ENCODE measurements at places on chromosomes 3 and 15.

- no peak for DNase-seq
Measured at GRCh38 chr3:187919544-187919943, 174.3 kb upstream of the BCL6 start.

GRCh38 chr3:66423791-66424190 lies 77.0 kb downstream of the LRIG1 start:
- DNase-seq: peak; percentile 82

- no peak for DNase-seq
Measured at GRCh38 chr3:45719655-45720487, 30.7 kb downstream of the SACM1L start.

DNA sequence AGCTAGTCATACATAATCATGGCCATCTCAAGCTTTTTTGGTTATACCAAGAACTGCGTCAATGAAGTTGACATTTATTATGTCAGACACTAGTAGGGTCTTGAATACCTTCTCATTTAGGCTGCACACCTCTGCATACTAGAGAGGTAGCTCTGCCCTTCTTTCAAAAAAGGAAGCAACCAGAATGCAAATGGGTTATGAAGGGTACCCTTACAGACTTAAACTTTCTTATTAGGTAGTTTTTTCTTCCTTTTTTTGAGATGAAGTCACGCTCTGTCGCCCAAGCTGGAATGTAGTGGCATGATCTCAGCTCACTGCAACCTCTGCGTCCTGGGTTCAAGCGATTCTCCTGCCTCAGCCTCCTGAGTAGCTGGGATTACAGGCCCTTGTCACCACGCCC lies 3.3 kb downstream of the PCNP start:
- no peak for DNase-seq

DNA sequence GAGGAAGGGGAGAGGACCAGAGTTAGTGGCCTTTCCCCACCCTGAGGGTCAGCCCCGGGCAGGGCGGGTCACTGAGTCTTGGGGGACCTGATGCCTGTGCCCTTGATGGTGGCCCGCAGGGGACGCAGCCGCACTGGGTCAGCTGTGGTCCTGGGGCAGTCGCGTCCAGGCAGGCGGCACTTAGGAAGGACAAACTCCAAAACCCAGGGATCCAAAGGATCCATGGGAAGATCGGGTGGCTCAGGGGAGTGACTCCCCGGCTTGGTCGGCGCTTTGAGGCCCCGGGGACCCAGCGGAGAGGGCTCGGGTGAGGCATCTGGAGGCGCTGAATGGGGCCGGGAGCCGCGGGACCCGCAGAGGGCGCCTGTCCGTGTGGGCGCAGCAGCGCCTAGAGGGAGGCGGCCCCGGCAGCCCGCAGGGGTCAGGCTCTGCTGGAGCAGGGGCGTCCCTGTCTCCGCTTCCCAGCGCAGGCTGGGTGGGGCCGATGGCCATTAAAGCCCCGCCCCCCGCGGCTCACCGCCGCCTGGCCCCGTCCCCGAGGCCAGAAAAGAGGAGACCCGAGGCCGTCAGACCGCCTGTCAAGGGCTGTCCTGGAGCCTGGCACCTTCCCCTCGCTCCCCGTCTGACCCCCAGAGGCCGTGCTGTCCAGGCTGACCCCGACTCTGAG lies 17.5 kb downstream of the CIDEC start:
- peak; percentile 65 for DNase-seq

DNA sequence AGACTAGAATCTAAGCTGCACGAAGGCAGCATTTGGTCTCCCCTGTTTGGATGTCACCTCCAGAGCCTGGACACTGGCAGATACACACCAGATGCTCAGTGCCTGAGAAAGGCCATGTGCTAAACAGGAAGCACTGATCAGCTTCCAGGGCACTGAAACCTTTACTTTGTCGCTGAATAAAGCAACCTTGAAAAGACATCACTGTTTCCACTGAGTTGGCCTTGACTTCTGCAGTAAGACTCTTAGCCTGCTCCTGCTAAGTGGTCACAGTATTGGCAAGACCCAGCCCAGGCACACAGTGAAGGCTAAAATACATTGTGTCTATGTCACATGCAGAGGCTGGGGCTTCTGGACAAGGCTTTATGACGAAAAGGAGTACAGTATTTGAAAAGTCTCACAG lies 104.3 kb upstream of the ICE2 start:
- DNase-seq: no peak

DNA sequence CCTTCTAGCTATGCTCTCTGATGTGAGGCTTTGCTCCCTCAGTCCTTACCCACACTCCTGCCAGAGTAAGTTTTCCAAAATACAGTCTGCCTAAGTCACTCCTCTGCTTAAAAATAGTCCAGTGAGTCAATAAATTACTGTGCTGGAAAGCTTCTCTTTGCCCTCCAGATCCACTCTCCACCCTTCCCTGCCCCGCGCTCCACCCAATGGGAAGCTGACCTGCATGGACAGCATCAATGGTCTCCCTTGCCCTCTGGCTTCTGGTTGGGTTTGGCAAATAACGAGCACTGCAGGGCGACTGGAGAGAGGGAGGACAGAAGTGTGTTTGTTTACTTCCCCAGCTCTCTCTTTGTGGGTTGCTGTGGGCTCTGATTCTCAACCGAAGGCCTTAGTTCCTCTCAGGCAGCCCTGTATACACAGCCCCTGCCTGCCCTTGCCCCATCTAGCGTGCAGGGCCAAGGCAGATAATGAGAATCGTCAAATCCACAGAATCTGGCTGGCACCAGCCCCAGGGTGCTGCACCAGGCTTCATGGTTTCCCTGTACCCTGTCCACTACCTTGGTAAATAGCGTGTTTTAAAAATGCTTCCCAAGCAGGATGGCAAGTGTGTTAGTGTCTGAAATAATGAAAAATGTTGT lies 110.4 kb downstream of the ADAMTSL3 start:
- no peak for DNase-seq

- DNase-seq: no peak
Measured at GRCh38 chr3:17149076-17149475, 264.3 kb downstream of the PLCL2 start.

DNA sequence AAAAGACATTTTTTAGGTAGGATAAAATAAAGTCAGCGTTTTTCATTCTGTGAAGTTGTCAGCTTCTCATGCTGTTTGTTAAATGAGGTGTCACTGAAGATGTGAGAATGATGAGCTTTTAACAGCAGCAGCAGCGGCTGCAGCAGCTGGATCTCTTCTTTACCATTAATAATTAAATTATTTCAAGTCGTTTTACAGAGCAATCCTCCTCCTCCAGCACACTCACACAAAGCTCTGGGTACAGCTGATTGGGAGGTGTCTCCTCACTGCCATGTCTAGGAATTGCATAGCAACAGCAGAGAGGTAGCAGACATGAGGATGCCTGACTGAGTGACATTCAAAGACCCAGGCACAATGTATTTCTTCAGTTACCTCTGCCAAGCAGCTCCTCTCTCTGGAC lies 46.7 kb upstream of the PLAAT1 start:
- DNase-seq: no peak

- no peak for DNase-seq
Measured at GRCh38 chr3:170508839-170509238, 77.0 kb downstream of the SLC7A14 start.

DNA sequence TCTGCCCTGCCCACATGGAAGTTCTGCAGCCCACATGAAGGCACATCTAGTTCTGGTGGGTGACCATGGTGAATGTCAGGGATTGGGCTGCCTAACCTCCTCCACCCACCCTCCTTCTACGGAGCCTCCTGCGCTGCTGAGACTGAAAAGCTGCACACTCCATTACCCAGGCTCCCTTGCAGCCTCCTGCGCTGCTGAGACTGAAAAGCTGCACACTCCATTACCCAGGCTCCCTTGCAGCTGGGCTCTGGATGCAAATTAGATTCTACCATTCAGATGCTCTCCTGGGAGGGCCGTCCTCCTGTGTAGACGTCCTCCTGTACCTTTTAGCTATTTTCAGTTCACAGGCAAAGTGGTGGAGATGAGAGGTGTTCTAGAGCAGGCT lies 32.1 kb downstream of the POMGNT2 start:
- DNase-seq: no peak

DNA sequence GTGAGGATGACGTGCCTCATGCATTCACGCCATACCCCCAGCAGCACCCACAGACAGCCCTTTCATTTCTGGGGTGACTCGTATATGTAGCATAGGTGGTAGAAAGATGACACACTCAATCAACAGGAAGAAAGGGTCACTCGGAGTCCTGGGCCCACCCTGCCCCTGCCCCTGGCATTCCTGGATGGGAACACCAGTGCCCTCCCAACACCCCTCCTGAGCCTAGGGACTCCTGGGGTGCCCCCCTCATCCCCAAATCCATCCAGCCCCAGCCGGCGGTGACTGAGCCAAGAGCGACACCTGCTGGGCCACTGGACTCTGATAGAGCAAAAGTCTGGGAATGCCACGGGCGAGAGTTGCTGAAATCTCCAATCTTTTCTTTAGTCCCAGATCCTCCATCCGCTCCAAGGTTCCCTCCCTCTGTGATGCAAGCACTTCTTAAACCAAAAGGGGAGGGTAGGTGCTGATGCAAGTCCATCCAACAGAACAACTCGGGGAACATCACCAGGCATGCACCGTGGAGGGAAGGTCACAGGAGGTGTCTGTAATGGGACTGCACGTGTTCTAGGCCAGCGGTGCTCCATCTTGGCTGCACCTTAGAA lies 31.1 kb downstream of the ACAN start:
- peak; percentile 66 for DNase-seq

- no peak for DNase-seq
Measured at GRCh38 chr3:151593928-151594327, 133.1 kb upstream of the IGSF10 start.
